Activated CD8-positive, alpha-beta memory T cell treated with anti-CD3 and anti-CD28 coated beads, Interleukin-2, amount 50 U/mL, for 48 hours (primary cell): ENCODE measurements at places on chromosomes 4 and X.
A peak's percentile ranks its signal among the peaks of the same experiment; 100 is the strongest.

- DNase-seq: no peak
Observed at GRCh38 chr4:76658231-76659102, 223.4 kb downstream of the SHROOM3 start.

GRCh38 chrX:108001218-108001814 is 19.1 kb upstream of the TEX13B start:
- DNase-seq: no peak

DNA sequence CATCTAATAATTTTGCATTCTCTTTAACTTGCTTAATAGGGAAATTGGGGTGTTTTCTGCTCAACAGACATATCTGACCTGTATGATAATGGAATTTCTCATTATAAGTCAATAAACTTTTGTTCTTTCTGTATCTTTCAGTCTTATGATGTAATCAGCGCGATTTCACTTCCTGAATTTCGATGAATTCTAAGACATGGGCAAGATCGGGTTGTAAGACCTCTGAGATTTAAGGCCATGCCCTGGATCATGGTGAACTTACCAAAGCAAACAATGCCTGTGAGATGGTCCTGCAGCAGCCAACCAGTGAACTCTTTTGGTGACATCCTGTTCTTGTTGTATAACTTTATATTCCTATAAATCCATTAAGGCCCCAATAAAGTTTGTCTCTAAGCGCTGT is 88.1 kb downstream of the NBDY start:
- no peak for DNase-seq

- no peak for DNase-seq
Observed at GRCh38 chrX:115264009-115264408, 25.5 kb upstream of the LUZP4 start.

- DNase-seq: no peak
Observed at GRCh38 chrX:100649550-100650356, 5.8 kb downstream of the SRPX2 start.

GRCh38 chrX:38285649-38286048 is 41.7 kb downstream of the RPGR start:
- DNase-seq: no peak

GRCh38 chr4:154001193-154001592 is 212.3 kb upstream of the SFRP2 start:
- no peak for DNase-seq

- DNase-seq: no peak
Observed at GRCh38 chrX:54076903-54077302, 32.6 kb upstream of the PHF8 start.

DNA sequence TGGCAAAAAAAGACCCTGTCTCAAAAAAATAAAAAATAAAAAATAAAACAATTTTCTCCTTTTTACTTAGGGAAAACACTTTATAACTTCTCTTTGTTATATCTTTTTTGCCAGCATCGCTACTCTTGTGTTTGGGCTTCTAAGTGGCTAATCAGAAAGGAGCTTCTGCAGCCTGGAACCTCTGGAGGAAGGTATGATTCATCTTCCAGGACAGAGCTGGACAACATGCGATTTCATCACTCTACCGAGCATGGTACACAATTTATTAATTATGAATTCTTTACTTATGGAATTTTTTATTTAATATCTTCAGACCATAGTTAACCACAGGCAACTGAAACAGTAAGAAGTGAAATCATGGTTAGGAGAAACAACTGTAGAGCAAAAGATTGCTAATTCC is 1254.3 kb upstream of the AGA start:
- DNase-seq: no peak

DNA sequence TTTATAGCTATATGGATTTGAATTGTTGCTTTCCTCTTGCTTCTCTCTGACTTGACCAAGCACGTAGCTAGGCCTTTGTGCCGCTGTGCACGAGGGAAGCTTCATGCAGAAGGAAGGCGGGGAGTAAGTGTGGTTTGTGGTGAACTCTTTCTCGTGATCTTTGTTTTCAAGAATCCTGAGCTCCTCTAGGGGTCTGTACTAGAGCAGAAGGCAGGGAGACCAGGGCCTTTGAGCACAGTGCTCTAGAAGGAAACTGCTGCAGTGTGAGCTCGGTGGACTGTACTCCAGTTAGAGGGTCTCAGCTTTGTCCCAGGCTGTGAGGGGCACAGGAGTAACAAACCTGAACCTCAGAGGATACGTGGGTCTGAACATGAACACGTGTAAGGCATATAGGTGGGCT is 49.0 kb downstream of the AGA start:
- DNase-seq: no peak

- DNase-seq: no peak
Observed at GRCh38 chr4:107292979-107293378, 256.9 kb upstream of the DKK2 start.

- no peak for DNase-seq
Observed at GRCh38 chr4:145954924-145955339, 16.3 kb upstream of the ZNF827 start.

GRCh38 chr4:183757060-183757459 is 98.0 kb downstream of the TRAPPC11 start:
- DNase-seq: no peak

DNA sequence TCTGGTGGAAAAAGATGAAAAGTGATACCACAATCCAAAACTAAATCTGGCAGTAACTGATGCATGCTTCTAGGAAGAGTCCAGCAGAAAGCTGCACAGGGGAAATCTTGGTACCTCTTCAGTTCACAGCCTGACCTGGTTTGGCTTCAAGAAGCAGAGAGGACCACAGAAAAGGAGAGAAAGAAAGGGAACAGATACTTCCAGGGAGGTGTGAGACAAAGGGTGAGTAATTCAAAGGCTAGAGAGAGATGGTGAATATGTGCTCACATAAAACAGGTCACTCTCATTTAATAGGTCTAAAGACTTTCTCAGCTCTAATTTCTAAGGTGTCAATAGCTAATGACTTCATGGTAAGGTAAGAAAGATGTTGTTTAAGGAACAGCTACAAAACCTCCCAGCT is 11.2 kb downstream of the FGFBP2 start:
- DNase-seq: no peak

DNA sequence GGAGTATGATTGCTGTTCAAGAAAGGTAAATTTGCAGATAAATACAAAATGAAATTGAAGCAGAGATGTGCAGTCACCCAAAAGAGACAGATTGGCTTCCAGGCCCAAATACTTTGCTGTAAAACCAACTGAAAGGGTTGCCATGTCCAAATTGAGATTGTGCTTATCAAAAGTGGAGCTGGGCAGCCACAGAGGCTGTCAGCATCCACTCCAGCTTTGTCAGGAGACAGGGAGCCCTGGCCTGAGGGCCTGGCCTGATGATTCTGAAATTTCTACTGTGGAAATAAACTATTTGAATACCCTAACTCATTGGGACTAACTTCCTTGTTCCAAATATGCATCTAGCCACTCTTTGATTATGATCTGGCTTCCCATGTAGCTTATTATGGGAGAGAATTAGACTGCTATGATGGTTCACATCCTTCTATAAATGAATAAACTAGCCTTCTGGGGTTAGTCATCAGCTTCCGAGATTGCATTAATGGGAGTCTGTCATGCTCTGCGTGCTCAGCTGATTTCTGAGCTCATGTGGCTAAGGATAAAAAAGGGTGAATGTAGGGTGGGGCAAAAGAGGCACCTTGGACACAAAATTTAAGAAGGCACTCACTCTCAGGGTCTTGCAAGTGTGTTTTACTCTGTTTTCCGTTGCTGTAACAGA is 48.2 kb downstream of the SLC34A2 start:
- DNase-seq: no peak

- DNase-seq: peak; percentile 56
Observed at GRCh38 chrX:41457613-41458192, 10.6 kb downstream of the NYX start.

DNA sequence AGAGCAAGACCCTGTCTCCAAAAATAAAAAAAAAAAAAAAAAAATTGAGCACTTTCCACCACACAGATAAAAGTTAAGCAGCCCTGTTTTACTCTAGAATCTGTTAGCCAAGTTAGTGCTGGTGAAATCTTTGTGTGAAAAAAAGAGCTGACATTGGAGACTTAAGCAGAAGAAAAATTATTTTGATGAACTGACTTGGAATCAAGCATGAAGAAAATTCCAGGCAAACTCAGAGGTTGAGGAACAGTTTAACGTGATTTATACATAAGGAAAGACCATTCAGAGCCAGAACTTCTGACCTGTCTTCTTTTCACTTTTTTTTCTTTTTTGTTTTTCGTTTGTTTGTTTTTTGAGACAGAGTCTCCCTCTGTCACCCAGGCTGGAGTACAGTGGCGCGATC is 79.6 kb upstream of the RBPJ start:
- DNase-seq: no peak

DNA sequence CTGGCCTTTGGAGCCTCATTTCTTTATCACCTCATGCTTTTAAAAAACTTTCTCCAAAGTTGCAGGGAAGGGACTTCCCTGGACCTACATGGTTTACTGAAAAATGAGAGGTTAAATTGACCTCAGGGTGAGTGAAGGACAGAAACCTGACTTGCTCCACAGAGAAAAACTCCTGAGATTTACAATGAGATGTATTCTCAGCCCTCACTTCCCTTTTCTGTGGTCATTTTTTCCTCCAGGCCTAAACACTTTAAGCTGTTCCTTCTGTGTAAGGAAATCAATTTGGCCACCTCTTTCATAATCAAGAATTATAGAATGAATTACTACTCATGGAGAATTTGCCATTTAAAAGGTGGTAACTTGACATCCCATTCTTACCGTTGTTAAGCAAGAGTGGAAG is 77.9 kb downstream of the HPGD start:
- DNase-seq: no peak

- DNase-seq: no peak
Observed at GRCh38 chrX:112997991-112998390, 157.4 kb upstream of the AMOT start.

DNA sequence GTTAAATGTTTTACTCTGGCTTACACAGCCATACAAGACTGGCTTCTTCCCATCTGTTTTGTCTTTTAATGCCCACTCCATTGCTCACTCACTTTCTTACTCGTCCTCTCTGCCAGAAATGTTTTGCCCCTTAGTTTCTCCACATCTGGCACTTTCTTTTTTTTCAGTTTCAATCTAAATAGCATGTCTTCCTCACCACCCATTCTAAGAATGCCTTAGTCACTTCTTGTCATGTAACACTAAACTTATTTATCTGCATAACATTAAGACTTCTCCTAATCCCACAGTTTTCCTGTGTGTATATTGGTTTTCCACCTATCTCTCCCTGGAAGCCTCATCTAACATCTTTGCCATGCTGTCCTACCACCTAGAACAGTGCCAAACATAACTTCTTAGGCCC is 119.3 kb downstream of the ADAMTS3 start:
- no peak for DNase-seq

DNA sequence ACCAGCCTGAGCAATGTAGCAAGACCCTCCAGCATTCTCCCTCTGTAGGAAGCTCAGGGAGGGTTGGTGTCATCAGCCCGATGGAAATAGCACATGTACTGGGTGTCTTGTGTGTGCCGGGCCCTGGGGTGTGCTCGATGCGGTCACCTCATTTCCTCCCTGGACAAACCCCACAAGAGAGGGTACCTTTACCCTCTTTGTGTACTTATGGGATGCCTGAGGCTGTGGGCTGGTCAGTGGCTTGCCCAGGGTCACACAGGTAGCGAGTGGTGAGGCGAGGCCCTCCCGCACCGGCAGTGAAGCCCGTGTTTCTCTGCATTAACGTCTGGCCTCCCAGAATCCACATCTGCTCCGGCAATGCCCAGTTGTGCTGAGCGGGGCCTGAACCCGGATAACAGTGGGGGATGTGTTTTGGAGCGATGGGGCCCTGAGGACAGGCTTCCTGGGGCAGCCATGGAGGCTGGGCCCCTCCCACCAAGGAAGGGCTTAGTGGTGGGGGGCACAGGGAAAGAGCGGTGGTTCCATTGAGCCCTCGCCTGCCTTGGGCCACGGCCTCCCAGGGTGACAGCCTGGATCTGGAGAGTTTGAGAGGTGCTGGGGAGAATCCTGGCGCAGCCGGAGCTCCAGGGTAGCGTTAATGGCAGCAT is 8.1 kb downstream of the PSAPL1 start:
- DNase-seq: peak; percentile 32

GRCh38 chr4:106247600-106247999 is 68.4 kb downstream of the TBCK start:
- DNase-seq: no peak

GRCh38 chrX:125673758-125674157 is 354.1 kb downstream of the TEX13C start:
- DNase-seq: no peak

DNA sequence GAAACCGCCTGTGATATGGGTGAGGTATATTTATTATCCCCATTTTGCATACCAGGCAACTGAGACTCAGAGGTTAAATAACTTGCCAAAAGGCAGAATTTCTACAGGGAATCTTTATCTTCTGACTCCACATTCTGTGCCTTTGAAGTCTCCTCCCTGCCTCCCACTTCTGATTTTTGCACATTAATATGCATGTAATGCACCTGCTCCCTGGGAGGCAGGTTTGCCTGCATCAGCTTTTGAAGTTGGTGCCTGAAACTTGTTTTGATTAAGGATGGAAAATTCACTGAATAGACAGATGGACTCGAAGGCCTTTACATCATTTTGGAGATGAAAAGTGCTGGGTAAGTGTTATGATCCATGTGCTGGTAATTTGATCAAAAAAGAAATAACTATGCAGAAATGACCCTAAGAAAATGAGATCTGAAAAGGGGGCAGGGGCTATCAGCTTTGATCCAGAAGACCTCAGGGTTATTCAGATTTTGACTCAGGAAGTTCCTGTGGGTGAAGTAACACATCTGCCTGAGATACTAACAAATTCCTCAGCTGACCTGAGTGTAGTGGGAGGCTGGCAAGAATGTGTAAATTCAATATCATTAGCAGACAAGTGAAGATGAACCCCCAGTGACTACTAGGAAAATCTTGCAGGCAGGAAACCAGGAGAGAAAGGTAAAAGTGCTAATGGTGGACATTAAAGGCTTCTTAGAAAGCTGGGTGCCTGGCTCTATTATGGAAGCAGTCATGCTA is 167.5 kb upstream of the BOD1L1 start:
- no peak for DNase-seq

- DNase-seq: no peak
Observed at GRCh38 chrX:10047133-10047532, 80.0 kb downstream of the CLDN34 start.

- DNase-seq: no peak
Observed at GRCh38 chr4:100008048-100008447, 58.0 kb upstream of the H2AZ1 start.

GRCh38 chr4:74764119-74764518 is 30.2 kb downstream of the BTC start:
- no peak for DNase-seq

DNA sequence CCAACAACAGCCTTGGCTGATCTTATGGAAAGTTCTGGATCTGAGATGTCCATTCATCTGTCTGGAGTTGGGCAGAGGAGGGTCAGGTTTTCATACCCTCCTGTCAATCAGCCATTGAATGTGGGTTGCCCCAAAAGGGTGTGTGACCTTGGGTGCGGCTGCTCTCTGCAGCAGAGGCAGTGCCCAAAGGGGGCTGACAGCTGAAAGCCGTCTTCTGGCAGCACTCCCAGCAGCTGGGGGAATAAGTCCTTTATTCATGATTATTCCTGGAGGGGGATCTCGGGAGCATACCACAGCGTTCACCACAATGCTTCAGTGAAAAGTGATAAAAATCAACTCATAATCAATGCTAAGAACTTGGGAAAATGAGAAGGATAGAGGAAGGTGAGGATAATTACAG is 54.7 kb downstream of the OTC start:
- DNase-seq: no peak

GRCh38 chrX:3451571-3451970 is 105.1 kb upstream of the MXRA5 start:
- no peak for DNase-seq

- DNase-seq: no peak
Observed at GRCh38 chrX:37955273-37955672, 51.1 kb upstream of the SYTL5 start.

- DNase-seq: no peak
Observed at GRCh38 chrX:47808904-47809788, 27.6 kb upstream of the ZNF81 start.
